ENCODE measurements at places on chromosomes 6 and 20.
A peak's percentile ranks its signal among the peaks of the same experiment; 100 is the strongest.

GRCh38 chr20:8844179-8844578, 224.7 kb upstream of the PLCB4 start:
- DNase-seq, result no peak
- H3K4me3 ChIP-seq, result no peak overlapping the region
- H3K36me3 ChIP-seq, result peaks cover 4% of the 10 kb centered on the region
- H3K27ac ChIP-seq, result no peak overlapping the region

DNA sequence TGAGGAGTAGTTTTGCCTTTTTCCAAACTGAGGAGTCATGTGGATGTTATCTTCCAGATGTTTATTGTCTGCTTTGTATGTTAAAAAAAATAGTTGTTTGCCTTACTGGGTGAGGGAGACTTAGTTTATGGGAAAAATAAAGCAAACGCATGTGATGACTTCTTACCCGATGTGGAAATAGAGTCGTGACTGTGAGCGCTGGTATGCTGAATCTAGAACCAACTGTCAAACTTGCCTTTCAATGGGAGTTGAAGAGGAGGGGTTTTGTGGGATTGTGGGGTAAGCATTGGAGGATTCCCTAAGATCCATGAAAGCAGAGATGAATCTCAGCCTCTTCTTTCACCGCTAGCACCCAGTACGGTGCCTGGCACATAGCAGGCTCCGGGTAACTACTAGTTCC, 5.3 kb downstream of the DCBLD1 start:
- H3K36me3 ChIP-seq, result peaks cover 22% of the 10 kb centered on the region
- H3K27ac ChIP-seq, result no peak overlapping the region
- H3K4me3 ChIP-seq, result no peak overlapping the region

DNA sequence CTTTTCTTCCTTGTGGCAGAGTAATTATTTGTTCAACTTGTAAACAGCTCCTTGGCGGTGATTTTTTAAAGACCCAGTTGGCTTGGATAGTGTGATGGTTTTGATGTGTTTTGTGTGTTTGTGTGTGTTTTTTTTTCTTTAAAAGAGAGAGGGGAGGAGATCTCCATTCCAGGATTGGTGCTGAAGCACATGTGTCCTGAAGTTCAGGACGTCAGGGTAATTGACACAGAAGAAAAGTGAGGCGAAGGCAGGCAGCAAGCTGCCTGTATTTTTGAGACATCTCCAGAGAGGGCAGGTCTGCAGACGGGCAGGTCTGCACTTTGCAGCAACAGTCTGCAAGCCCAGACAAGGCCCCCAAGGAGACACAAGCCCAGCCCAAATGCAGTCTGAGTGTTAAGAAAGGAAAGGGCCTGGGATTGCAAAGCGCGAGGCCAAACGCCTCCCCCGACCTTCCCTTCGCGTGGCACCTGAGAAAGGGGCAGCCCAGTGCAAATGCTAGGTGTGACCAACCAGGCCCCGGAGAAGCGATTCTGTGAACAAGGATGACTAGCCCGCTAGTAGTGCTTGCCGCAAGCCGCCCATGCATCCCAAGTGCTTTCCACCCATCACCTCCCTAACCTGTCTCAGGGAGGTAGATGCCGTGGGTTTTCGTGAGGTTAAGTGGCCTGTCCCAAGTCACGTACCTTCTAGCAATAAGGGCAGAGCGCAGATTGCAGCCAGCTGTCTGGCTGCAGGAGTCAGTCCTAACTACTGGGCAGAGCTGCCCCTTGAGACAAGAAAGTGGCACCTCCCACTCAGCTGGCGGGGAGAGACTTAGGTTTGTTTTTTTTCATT, 230.5 kb downstream of the ZMYND8 start:
- peak overlapping the region; percentile 10 for H3K27ac ChIP-seq
- H3K4me3 ChIP-seq, result no peak overlapping the region
- no peaks in the 10 kb centered on the region for H3K36me3 ChIP-seq
- H3K27me3 ChIP-seq, result no peaks in the 10 kb centered on the region
- no peak for DNase-seq

GRCh38 chr20:21559305-21559704, 45.4 kb upstream of the NKX2-2 start:
- H3K4me1 ChIP-seq, result peaks cover 12% of the 10 kb centered on the region
- H3K27me3 ChIP-seq, result no peaks in the 10 kb centered on the region
- H3K4me3 ChIP-seq, result no peak overlapping the region
- H3K27ac ChIP-seq, result no peak overlapping the region
- no peak for DNase-seq

GRCh38 chr6:53707108-53707897, 41.7 kb upstream of the KLHL31 start:
- no peaks in the 10 kb centered on the region for H3K27me3 ChIP-seq
- H3K36me3 ChIP-seq, result no peaks in the 10 kb centered on the region
- no peak overlapping the region for H3K27ac ChIP-seq
- no peak overlapping the region for H3K4me3 ChIP-seq
- no peak for DNase-seq
- peaks cover 3% of the 10 kb centered on the region for H3K4me1 ChIP-seq

DNA sequence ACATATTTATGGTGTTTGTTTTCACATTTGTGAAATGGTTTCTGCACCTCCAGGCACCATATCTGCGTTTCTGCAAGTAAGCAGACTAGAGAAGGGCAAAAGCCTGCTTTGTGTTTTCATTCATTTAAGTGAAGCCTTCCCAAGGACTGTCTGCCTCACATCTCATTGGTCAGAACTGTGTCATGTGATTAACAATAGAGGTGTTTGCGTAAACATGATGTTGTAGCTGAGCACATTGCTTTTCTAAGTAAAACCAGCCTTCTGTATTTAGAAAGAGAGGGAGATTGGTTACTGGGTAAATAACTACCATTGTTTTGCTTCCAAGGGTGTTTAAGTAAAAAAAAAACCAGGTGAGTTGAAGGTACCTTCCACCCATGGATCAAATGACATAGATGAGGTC, 39.7 kb downstream of the SH3BGRL2 start:
- DNase-seq, result no peak
- H3K36me3 ChIP-seq, result peaks cover 10% of the 10 kb centered on the region

GRCh38 chr6:116313101-116313776, 33.5 kb upstream of the TSPYL1 start:
- peaks cover 5% of the 10 kb centered on the region for H3K36me3 ChIP-seq
- no peak overlapping the region for H3K27ac ChIP-seq
- H3K4me1 ChIP-seq, result 0 out of 2 replicates have a peak, but pooled peaks cover 4% of the 10 kb centered on the region
- H3K27me3 ChIP-seq, result no peaks in the 10 kb centered on the region
- no peak for DNase-seq

- no peak overlapping the region for H3K4me3 ChIP-seq
- DNase-seq, result no peak
- H3K27ac ChIP-seq, result peak overlapping the region; percentile 90
- peaks cover 39% of the 10 kb centered on the region for H3K36me3 ChIP-seq
- H3K4me1 ChIP-seq, result peaks cover 62% of the 10 kb centered on the region
These were observed 15.6 kb downstream of the TMEM30A start for GRCh38 chr6:75268988-75269354.

DNA sequence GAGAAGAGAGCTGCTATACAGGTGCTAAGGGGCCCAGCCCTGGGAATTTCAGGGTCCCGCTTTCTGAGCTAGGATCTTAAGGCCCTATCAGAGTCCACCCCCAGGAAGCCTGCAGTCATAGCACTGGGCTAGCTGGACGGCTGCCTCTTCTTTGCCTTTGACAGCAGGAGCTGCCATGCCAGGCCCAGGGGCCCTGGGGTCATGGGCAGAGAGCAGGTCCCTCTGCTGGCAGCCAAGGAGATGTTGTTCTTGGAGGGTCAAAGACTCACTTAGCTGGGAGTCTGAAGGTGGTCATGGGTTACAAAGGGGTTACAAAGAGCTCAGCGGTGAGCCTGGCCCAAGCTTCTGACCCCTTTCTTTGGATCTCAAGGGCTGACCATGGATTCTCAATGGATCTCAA, 52.7 kb downstream of the RPP21 start:
- H3K27me3 ChIP-seq, result peaks cover 44% of the 10 kb centered on the region
- H3K36me3 ChIP-seq, result no peaks in the 10 kb centered on the region
- 0 out of 2 replicates have a peak, but pooled peaks cover 7% of the 10 kb centered on the region for H3K4me1 ChIP-seq
- no peak overlapping the region for H3K27ac ChIP-seq
- peak; percentile 31 for DNase-seq

GRCh38 chr6:1202201-1202600, 109.7 kb upstream of the FOXQ1 start:
- no peaks in the 10 kb centered on the region for H3K36me3 ChIP-seq
- DNase-seq, result no peak
- H3K27me3 ChIP-seq, result peaks cover 28% of the 10 kb centered on the region
- no peak overlapping the region for H3K4me3 ChIP-seq
- H3K4me1 ChIP-seq, result peaks cover 26% of the 10 kb centered on the region

DNA sequence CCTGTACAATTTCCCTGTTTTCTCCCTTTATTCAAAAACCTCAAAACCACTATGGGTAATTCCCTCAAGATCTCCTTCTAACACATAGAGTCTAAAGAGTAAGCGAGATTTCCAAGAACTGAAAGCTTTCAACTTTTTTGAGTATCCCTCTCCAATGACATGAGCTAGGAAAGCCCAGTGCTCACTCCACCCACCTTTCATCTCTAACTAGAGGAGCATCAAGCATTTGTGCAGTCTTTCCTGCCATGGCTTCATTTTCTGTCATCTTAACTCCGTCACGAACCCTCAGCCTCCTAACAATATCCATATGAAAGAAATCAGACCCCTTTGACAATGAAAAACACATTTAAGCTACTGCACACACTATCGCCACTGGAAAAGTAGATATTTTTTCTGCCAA, 91.9 kb upstream of the SUPT3H start:
- DNase-seq, result no peak
- no peak overlapping the region for H3K27ac ChIP-seq
- H3K36me3 ChIP-seq, result no peaks in the 10 kb centered on the region
- no peak overlapping the region for H3K4me3 ChIP-seq

- no peak overlapping the region for H3K4me3 ChIP-seq
- H3K27ac ChIP-seq, result no peak overlapping the region
- peaks cover 12% of the 10 kb centered on the region for H3K27me3 ChIP-seq
- H3K36me3 ChIP-seq, result peaks cover 8% of the 10 kb centered on the region
These were observed 130.3 kb downstream of the GRM4 start for GRCh38 chr6:34015586-34015985.

- H3K27ac ChIP-seq, result no peak overlapping the region
- no peak for DNase-seq
- H3K4me3 ChIP-seq, result no peak overlapping the region
- no peaks in the 10 kb centered on the region for H3K27me3 ChIP-seq
- no peaks in the 10 kb centered on the region for H3K36me3 ChIP-seq
These were observed 43.8 kb downstream of the PKIB start for GRCh38 chr6:122654012-122654411.

DNA sequence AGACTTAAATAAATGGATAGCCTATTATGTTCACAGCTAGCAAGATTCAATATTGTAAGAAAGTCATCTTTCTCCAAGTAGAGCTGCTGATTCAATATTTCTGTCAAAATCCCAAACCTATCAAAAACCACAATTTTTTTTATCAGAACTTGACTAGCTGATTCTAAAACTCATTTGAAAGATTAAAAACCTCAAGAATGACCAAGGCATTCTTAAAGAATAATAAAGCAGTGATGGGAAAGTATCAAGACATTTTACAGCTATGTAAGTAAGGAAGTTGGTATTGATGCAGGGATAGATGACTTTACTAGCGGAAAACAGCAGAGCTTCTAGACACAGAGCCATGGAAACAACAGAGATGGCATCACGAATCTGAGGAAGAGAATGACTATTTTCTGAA, 64.7 kb downstream of the SAMD3 start:
- no peaks in the 10 kb centered on the region for H3K27me3 ChIP-seq
- H3K27ac ChIP-seq, result no peak overlapping the region
- peaks cover 6% of the 10 kb centered on the region for H3K4me1 ChIP-seq

GRCh38 chr6:30821862-30822784, 62.2 kb upstream of the DDR1 start:
- no peaks in the 10 kb centered on the region for H3K27me3 ChIP-seq
- DNase-seq, result no peak

DNA sequence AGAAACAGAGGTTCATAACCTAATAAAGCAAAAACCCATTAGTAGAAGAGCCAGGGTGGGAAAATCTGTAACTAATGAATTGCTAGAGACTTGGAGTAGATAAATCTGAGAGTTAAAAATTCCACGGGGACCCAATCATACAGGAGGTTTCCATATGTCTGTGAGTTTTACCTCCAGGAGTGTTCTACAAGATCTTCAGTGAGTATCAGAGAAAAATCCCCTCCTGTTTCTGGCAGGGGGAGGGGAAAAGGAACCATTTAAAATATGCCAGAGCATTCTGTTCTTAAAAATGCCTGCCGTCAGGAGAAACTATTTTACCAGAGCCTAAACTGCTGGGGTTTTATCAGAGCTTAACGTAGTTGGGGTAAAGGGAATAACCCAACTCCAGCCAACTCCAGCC, 54.0 kb upstream of the PLN start:
- no peak overlapping the region for H3K27ac ChIP-seq
- DNase-seq, result no peak
- H3K36me3 ChIP-seq, result peaks cover 13% of the 10 kb centered on the region
- H3K4me3 ChIP-seq, result no peak overlapping the region
- 0 out of 2 replicates have a peak, but pooled peaks cover 3% of the 10 kb centered on the region for H3K4me1 ChIP-seq
- H3K27me3 ChIP-seq, result no peaks in the 10 kb centered on the region

GRCh38 chr20:38165089-38165965, at the start of gene TGM2:
Gene TGM2, minus strand, starts transcription at chr20:38165270. Its CDS starts 72 bp downstream, at chr20:38165198.
- H3K4me1 ChIP-seq, result 0 out of 2 replicates have a peak, but pooled peaks cover 4% of the 10 kb centered on the region
- H3K36me3 ChIP-seq, result no peaks in the 10 kb centered on the region
- H3K27me3 ChIP-seq, result no peaks in the 10 kb centered on the region
- DNase-seq, result peak; percentile 63

Measured in WTC11 (cell line).